ENCODE measurements at places on chromosomes 1 and 21. TPM values are rescaled to one million over a fixed set of nuclear protein-coding genes. Genes with fewer than 3 reads are reported as not detected.

The ACTA1 gene
- 0.13 TPM for total RNA-seq

The RAB42 gene
- total RNA-seq = 2.3 TPM

The TNNI3K gene
- not detected for total RNA-seq

The KPRP gene
- not detected for total RNA-seq

The CLCA4 gene
- total RNA-seq = not detected

The MTOR gene
- total RNA-seq = 17.0 TPM

The PRELP gene
- total RNA-seq = not detected

The KISS1 gene
- total RNA-seq = 1.0 TPM

The BGLAP gene
- 1.2 TPM for total RNA-seq

The NUAK2 gene
- total RNA-seq = 34.7 TPM

The AVPR1B gene
- not detected for total RNA-seq

The LCE2A gene
- total RNA-seq = not detected

The ANGPTL7 gene
- total RNA-seq = not detected

The CPT2 gene
- total RNA-seq = 7.6 TPM

The HMGCS2 gene
- total RNA-seq = not detected

The SLC25A24 gene
- total RNA-seq = 33.0 TPM

The RBM34 gene
- total RNA-seq = 78.1 TPM

The C1QTNF12 gene
- total RNA-seq = 1.4 TPM

The C1orf185 gene
- total RNA-seq = not detected

The CDK18 gene
- total RNA-seq = 1.0 TPM

The OVAAL gene
- not detected for total RNA-seq

The BEST4 gene
- 0.30 TPM for total RNA-seq

The SELE gene
- total RNA-seq = not detected

The THRAP3 gene
- total RNA-seq = 74.6 TPM

The NTNG1 gene
- total RNA-seq = not detected

The GJA4 gene
- total RNA-seq = not detected

The IL20 gene
- total RNA-seq = not detected

The DIRAS3 gene
- 1.2 TPM for total RNA-seq

The FLG gene
- 0.01 TPM for total RNA-seq

The CGN gene
- 1.9 TPM for total RNA-seq

The HSD3B2 gene
- not detected for total RNA-seq

The C1QA gene
- total RNA-seq = not detected

The CELA3A gene
- not detected for total RNA-seq

The ERMAP gene
- total RNA-seq = 3.4 TPM

The HECTD3 gene
- total RNA-seq = 17.7 TPM

The LCE6A gene
- total RNA-seq = not detected

The SH2D1B gene
- total RNA-seq = 0.15 TPM

The FCAMR gene
- total RNA-seq = not detected

The LMOD1 gene
- not detected for total RNA-seq

The HJV gene
- total RNA-seq = not detected

The ZNF678 gene
- 1.6 TPM for total RNA-seq

The TSSK3 gene
- total RNA-seq = 0.07 TPM

The RNU1-4 gene
- not detected for total RNA-seq

The DEPDC1 gene
- 12.2 TPM for total RNA-seq

The SMIM1 gene
- 1.2 TPM for total RNA-seq

The OR2T2 gene
- total RNA-seq = not detected

The BTBD19 gene
- total RNA-seq = 2.4 TPM

The LIN28A gene
- total RNA-seq = not detected

Data from A549 treated with CpdA at 1 μM for 4 hours (cell line).